ENCODE measurements at places on chromosomes 6 and 20. TPM values are rescaled to one million over a fixed set of nuclear protein-coding genes. Genes with fewer than 3 reads are reported as not detected.

The SLC35F1 gene
- 0.05 TPM for polyA plus RNA-seq

The BEND3 gene
- 1.0 TPM for polyA plus RNA-seq

The GZF1 gene
- 5.3 TPM for polyA plus RNA-seq

The RNF146 gene
- 49.7 TPM for polyA plus RNA-seq

The LGSN gene
- 0.01 TPM for polyA plus RNA-seq

The MLN gene
- not detected for polyA plus RNA-seq

The TMEM151B gene
- 0.04 TPM for polyA plus RNA-seq

The ALDH5A1 gene
- 10.7 TPM for polyA plus RNA-seq

- no peak for DNase-seq
Observed at GRCh38 chr6:14284969-14285590, 167.5 kb downstream of the CD83 start.

DNA sequence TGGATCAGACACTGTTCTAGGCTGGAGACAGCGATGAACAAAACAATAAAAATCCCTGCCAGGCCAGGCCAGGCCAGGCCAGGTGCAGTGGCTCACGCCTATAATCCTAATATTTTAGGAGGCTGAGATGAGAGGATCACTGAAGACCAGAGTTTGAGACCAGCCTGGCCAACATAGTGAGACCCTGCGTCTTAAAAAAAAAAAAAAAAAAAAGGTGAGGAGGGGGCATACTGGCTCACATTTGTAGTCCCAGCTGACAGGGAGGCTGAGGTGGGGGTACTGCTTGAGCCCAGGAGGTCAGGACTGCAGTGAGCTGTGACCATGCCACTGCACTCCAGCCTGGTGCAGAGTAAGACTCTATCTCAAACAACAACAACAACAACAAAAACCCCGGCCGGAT is 4.5 kb downstream of the MUCL3 start:
- no peak for DNase-seq

DNA sequence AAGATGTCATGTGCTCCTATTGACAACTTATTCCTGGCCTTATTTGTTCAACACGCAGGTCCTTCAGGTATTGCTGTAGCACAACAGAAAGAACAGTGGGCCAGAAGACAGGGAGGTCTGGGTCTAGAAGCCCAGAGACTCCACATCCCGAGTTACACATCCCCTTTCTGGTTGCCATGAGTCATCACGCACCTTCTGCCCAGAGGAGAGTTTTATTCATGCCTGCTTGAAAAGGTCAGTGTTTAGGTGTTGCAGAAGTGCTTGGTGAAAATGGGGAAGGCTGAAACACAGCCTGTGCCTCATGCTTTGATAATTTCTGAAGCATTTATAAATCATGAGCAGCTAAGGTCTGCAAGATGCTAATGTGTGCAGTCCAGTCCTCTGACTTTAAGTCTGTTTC is 256.4 kb downstream of the GMPR start:
- DNase-seq, result no peak

DNA sequence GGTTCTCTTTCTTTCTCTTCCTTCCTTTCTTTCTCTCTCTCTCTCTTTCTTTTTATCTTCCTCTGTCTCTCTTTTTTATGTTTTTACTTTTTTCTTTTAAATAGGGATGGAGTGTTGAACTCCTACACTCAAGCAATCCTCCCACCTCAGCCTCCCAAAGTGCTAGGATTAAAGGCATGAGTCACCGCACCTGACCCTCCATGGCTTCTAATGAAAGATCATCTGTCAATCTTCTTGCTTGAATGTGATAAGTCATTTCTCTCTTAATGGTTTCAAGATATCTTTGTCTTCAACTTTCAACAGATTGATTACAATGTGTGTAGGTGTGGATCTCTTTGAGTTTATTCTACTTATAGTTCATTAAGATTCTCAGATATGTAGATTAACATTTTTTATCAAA is 25.2 kb upstream of the HLA-DOA start:
- no peak for DNase-seq
